ENCODE measurements at places on chromosomes 4 and X. TPM values are rescaled to one million over a fixed set of nuclear protein-coding genes. Genes with fewer than 3 reads are reported as not detected.

The DCUN1D4 gene
- total RNA-seq: 24.6 TPM

- peak; percentile 96 for DNase-seq
Observed at GRCh38 chr4:176769514-176769913, 23.2 kb downstream of the VEGFC start.

GRCh38 chr4:124684301-124684700 lies 28.2 kb downstream of the ANKRD50 start:
- no peak for DNase-seq

DNA sequence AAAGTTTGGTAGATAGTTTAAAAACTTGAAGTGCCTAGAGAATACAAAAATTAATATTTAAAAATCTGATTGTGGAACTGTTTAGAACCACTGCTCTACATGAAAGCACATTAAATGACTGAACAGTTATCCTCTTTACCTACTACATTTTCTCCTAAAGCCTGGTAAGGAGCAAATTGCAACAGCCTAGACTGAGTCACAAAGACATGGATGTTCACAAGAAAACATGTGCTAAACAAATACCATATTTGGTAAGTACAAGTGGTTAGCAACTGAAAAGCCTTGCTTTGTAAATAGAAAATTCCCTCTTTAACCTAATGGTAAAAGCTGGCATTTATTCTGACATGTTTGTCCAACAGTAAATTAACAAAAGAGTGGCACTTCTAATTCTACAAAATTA lies 203.1 kb downstream of the FBXO8 start:
- no peak for DNase-seq

The RIBC1 gene
- total RNA-seq: 1.6 TPM

The TMEM35A gene
- total RNA-seq: not detected

DNA sequence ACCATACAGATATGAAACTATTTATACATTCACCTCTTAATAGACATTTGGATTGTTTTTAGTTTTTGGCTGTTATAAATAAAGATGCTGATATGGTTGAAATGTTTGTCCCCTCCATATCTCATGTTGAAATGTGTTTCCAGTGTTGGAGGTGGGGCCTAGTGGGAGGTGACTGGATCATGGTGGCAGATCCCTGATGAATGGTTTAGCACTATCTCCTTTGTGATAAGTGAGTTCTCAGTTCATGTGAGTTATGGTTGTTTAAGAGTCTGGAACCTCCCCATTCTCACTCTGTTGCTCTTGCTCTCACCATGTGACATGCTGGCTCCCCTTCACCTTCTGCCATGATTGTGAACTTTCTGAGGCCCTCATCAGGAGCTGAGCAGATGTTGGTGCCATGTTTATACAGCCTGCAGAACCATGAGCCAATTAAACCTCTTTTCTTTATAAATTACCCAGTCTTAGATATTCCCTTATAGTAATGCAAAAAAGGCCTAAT lies 12.2 kb upstream of the CLGN start:
- DNase-seq: no peak

DNA sequence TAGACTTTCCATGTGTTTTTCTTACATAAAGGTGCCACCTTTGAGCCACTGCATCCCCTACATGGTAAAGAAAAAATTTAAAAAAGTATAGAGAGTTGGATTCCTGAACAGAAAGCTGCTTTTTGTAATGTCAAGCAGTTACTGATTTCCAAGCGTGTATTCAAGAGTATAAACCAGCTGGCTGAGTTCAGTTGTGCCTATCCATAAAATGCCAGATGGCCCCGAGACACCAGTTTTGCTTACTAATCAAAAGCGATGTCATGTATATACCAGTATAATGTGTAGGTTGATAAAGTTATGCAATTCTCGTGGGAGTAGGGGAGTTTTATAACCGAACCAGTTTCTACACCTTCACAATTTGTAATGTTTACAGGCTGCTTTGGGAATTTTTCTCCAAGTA lies 26.2 kb upstream of the PNPLA4 start:
- no peak for DNase-seq

GRCh38 chr4:10013722-10014121 lies 7.6 kb downstream of the SLC2A9 start:
- no peak for DNase-seq

The ART3 gene
- total RNA-seq: not detected

DNA sequence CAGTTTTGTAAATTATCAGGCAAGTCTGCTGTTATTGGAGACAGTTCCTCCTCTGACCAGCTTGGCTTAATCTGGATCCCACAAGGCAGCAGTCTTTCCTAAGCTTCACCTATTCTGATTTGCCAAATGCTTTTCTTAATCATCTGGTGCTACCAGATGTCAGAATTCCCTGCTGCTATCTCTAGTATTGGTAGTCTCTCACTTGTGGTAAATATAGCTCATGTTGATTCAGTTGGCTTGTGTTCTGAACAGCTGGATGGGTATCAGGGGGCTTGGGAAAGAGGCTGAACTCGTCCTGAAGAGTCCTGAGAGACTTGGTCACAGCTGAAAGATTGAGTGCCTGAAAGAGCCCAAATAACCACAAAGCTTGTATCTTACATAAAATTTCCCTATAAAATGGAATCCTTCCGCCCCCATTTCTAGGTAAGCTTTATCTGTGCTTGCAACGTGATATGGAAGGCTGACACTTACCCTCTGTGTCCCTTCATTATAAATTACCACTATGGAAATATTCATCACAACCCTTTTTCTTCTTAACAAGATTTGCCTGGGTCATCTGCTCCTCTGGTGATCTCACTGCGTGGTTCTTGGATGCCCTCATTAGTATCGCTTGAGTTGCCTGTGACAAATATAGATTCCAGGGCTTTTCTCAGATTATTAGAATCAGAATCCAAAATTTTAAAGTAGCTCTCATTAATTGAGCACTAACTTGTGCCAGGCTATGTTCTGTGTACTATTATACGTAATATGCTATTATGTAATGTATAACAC lies 104.1 kb upstream of the GPRIN3 start:
- no peak for DNase-seq

DNA sequence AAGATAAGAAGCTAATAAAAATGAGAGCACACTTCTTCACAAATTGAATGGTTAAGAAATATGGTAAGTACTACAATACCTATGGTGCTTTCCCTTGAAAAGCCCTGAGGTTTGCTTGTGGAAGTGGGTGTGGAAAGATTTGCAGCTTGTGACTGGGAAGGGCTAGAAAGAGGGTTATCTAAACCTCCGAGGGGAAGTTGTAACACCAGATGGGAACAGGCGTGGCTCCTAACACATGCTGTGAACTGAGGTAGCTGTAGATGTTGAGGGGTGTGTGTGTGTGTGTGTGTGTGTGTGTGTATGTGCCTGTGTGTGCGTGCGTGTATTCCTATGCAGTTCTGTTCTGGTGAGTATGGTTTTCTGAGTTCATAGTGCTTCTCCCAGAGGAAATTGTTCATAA lies 21.5 kb downstream of the FRMPD4 start:
- DNase-seq: no peak

- DNase-seq: peak; percentile 3
Observed at GRCh38 chr4:177699365-177700213, 257.4 kb upstream of the AGA start.

The CXorf38 gene
- total RNA-seq: 18.9 TPM

DNA sequence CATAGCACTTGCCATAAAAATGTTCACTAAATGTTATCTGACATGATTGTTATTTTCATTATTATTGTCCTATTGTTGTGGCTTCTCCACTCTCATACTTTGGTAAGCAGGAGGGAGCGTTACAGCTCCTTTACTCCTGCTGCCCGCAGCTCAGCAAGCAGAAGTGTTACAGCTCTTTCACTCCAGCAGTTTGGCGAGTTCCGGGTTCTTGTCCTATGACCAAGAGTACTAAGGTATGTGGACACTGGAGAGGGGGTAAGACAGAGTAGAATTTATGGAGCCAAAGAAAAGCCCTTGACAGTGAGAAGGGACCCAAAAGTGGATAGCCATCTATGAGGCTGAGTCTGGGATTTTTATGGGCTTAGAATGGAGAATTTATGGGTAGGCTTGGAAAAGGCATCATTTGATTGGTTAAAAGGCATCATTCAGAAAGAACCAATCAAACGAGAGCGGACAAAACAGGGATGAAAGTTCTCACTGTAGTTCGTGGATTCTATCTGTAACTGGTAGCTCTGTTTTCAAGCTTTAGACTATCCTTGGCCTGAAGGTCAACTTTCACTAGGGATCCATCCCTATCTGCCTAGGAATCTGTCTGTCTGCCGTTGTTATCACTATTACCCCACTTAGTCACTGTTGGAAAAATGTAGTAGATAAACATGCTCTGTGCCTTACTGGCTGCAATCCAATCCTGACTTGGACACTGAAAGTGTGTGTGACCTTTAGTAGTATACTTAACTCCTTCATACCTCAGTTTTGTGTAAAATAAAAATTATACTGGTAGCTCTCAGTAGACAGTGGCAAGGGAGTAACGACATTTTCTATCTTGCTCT lies 545.6 kb upstream of the LCORL start:
- DNase-seq: peak; percentile 9

The ABCB7 gene
- total RNA-seq: 43.1 TPM

GRCh38 chrX:46326161-46326560 lies 219.1 kb downstream of the ZNF674 start:
- peak; percentile 68 for DNase-seq

The DNAAF6 gene
- not detected for total RNA-seq

The CSAG2 gene
- 1.1 TPM for total RNA-seq

GRCh38 chr4:145681956-145682355 lies 2.0 kb downstream of the C4orf51 start:
- no peak for DNase-seq

GRCh38 chr4:124121461-124121971 lies 591.0 kb downstream of the ANKRD50 start:
- peak; percentile 9 for DNase-seq

DNA sequence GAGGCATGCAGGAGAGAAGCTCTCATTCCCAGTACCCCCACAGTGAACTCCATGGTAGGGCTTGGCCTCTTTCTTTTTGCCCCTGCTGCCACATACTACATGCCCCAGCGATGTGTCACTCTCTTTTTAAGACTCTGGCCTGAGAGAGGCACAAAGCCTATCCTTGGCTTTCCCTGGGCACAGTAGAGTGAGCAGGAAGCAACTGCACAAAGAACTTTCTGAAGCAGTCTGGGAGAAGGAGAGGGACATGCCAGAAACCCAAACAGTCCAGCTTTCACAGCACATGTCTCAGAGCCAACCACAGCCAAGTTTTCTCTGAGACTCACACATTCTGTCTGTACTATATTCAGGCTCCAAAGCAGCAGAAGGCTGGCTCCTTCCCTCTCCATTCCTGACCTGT lies 7.9 kb upstream of the NALF2 start:
- DNase-seq: no peak

The PIM2 gene
- total RNA-seq: 22.0 TPM

GRCh38 chr4:182280436-182281111 lies 37.4 kb downstream of the TENM3 start:
- peak; percentile 47 for DNase-seq

- no peak for DNase-seq
Observed at GRCh38 chr4:116469582-116469981, 615.8 kb downstream of the TRAM1L1 start.

- DNase-seq: peak; percentile 1
Observed at GRCh38 chrX:130974323-130974722, 71.3 kb upstream of the ENOX2 start.

The UGT2B7 gene
- total RNA-seq: 0.10 TPM
